Stromal cell of bone marrow (primary cell): ENCODE measurements at places on chromosomes 5 and 9.

DNA sequence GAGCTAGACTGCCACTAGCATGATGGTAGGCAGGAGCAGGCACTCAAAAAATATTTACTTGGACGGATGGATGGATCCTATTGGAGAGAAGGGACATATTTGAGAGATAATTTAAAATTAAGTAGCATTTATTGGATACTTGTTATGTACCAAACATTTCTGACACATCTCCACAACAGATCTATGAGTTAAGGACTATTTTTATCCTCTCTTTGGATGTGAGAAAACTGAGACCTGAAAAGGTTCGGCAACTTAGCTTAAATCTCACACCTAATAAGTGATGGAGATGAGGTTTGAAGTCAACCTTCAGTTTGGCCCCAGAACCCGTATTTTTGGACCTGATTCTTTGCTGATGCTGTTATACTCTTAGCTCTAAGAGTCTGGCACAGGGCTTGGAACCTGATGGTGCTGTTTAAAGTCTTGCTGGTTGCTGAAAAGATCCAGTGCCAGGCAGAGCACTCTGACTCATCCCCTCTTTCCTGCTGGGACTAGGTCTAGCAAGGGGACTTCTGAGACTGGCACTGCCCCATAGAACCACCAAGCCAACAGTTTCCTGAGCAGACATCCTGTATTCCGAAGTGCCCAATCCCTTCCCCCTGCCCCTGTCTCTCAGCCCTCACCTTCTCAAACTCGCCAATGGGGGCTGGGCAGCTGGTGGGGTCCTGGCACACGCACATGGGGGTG is 15.6 kb downstream of the SPARC start:
- DNase-seq: no peak

GRCh38 chr9:126500600-126501382 is 112.9 kb upstream of the LMX1B start:
- no peak for DNase-seq

GRCh38 chr9:90941661-90942060 is 140.0 kb downstream of the SYK start:
- no peak for DNase-seq

GRCh38 chr9:36142510-36143244 is 6.1 kb downstream of the GLIPR2 start:
- no peak for DNase-seq

DNA sequence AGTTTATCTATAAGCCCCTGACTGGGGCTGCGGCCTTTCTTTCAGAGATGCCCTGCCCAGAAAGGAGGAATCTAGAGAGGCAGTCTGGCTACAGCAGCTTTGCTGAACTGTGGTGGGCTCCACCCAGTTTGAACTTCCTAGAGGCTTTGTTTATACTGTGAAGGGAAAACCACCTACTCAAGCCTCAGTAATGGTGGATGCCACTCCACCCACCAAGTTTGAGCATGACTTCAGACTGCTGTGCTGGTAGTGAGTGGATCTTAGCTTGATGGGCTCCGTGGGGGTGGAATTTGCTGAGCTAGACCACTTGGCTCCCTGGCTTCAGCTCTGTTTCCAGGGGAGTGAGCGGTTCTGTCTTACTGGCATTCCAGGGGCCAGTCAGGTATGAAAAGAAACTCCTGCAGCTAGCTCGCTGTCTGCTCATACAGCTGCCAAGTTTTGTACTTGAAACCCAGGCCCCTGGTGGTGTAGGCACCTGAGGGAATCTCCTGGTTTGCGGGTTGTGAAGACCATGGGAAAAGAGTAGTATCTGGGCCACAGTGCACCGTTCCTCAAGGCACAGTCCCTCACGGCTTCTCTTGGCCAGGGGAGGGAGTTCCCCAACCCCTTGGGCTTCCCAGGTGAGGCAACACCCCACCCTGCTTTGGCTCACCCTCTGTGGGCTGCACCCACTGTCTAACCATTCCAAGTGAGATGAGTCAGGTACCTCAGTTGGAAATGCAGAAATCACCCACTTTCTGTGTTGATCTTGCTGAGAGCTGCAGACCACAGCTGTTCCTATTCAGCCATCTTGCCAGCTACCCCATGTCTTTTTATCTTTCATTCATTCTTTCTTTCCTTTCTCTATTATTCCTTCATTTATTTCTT is 211.8 kb upstream of the C9orf72 start:
- DNase-seq: no peak

- no peak for DNase-seq
Observed at GRCh38 chr5:130424341-130424740, 520.1 kb downstream of the CHSY3 start.

- DNase-seq: no peak
Observed at GRCh38 chr9:120392711-120393110, 187.3 kb downstream of the CDK5RAP2 start.
